ENCODE measurements at places on chromosomes 2 and 18.
A peak's percentile ranks its signal among the peaks of the same experiment; 100 is the strongest.

DNA sequence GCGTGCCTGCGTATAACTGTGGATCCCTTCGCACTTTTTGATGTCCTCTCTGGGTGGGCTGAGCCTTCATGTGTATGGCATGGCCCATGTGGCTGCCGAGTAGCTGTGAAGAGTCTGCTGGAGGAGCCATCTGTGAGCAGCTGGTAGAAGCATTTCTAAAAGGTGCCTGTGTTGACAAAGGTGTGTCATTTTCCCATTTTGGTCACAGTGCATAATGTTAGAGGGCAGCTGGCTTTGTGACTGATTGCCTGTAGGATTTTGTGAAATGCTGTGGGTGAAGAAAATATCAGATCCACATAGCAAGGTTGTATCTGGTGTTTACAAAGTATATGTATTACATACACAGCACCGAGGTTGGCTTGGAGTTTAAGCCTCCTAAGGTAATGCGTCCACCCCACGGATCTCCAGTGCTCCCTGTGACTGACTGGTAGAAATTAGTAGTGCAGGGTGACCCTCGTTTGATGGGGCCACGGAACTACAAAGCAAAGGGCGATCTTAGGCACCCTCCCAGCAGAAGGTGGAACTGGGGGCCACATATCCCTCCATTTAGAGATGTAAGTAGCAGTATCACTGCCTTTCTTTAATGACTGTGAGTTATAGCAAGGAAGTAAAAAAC, 16.5 kb downstream of the GATA6 start:
- DNase-seq, result no peak

- no peak for DNase-seq
Measured at GRCh38 chr18:35852786-35853185, 119.7 kb upstream of the RMP24 start.

GRCh38 chr2:65545837-65546805, 113.7 kb upstream of the SPRED2 start:
- peak; percentile 67 for DNase-seq

DNA sequence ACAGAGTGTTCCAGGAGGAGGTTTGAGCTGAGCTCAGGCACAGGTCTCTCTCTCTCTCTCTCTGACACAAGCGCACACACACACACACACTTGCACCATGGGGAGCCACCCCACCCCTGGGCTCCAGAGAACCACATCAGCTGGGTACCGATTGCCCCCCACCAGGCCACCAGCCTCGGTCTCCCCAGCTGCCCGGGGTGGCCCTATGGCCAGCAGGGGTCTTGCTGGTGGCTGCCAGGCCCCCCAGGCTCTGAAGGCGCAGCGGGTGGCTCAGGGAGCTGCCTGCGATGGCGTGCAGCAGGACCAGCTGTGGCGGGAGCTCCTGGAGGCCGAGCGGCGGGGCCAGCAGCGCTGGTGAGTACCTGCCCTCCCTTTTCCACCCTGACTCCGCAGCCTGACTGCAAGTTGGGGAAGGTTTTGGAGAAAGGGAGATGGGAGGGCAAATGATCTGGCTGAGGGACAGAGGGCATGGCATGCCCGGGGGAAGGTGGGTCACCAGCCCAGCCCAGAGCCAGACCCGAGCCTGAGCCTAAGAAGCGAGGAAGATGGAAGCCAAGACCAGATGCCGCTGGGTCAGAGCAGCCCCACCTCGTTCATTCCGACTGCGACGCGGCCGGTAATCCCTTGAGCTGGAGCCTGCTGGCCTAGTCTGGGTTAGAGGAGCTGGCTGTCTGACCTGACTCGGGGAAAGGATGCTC, 21.9 kb upstream of the SLC66A3 start:
- DNase-seq, result no peak

Measured in fibroblast of mammary gland (primary cell).